ENCODE measurements at places on chromosomes 13 and 19. TPM values are rescaled to one million over a fixed set of nuclear protein-coding genes. Genes with fewer than 3 reads are reported as not detected.

FGF21 gene
- not detected for total RNA-seq

ZNF132 gene
- total RNA-seq, result 0.10 TPM

RNF113B gene
- not detected for total RNA-seq

TEX26 gene
- total RNA-seq, result not detected

C19orf73 gene
- 3.1 TPM for total RNA-seq

CCDC169 gene
- 0.57 TPM for total RNA-seq

TNFSF11 gene
- not detected for total RNA-seq

Measured in A549 treated with RU486 at 1 μM for 4 hours (cell line).